ENCODE measurements at places on chromosomes 7 and 10.
A peak's percentile ranks its signal among the peaks of the same experiment; 100 is the strongest.

DNA sequence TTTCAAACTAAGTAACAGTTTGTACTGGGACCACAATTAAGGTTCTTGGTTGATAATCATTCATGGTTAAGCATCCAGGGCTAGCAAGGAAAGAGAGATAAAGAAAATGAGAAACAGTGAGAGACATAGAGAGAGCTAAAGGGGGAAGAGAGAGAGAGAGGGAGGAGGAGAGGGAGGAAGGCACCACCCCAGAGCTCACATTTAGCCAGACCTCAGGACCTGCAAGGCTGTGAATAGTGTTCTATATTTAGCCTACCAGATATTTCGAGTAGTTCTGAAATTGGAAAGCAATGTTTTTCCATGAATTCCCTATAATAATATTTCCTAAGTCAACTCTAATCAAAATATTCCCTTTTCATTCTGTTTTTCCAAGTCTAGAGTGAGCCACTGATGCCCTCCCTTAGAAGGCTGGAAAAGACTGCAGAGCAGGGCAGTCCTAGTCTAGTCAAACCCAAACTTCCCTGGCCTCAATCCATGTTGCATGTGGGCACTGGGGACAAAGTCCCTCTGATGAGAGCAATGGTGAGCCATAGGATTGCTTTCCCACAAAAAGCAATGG is 119.4 kb upstream of the INHBA start:
- DNase-seq, result no peak

- peak; percentile 8 for DNase-seq
These were observed 13.5 kb upstream of the MSRB2 start for GRCh38 chr10:23081891-23082290.

- DNase-seq, result no peak
These were observed 252.1 kb upstream of the TAC1 start for GRCh38 chr7:97479740-97480290.

DNA sequence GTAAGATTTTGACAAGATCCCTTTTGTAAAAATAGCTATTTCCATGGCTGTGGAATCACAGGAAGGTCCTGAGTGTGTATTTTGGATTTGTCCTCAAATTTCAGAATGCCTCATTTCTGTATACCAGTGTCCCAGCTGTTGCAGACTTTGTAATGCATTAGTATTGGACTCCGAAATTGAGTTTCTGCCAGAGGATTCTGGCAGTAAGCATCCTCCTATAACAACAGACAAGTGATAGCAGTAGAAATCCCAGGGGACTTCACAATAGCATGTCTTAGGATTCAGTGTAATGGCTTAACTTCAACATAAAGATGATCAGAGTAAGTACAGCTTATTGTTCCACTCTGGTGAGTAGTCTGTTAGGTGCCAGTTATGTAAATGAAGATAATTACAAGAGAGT is 104.6 kb downstream of the FOXP2 start:
- DNase-seq, result no peak

DNA sequence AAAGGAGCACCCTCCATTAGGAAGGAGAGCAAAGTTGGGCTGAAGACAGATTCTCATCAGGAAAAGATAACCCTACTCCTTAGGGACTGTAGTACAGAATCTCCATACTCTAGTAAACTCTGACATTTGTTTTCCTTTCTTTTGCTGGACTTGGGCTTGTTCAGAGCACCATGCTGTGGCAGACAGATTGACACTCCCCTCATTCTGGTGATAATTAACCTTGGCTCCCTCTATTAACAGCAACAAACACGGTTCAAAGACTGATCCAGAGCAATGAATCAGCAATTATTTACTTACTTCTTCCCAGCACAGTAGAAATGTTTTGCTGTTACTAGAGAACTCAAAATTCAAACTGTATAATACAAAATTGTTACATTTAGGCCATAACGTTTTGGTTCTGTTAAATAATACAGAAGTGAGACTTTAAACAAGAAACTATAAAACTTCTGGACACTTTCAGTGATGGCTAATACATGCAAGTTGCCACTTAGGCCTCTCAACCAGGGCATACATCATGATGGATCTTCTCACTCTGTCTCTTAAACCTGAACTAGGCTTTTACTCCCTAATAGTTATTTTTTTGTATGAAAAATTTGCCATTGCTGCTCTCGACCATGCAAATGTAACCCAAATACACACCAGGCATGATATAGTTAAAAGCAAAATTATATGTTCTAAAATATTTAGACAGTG is 639.0 kb downstream of the IPMK start:
- no peak for DNase-seq

- no peak for DNase-seq
These were observed 170.6 kb upstream of the LANCL2 start for GRCh38 chr7:55194522-55194921.

GRCh38 chr7:155262031-155262430 is 35.6 kb upstream of the INSIG1 start:
- DNase-seq, result no peak

DNA sequence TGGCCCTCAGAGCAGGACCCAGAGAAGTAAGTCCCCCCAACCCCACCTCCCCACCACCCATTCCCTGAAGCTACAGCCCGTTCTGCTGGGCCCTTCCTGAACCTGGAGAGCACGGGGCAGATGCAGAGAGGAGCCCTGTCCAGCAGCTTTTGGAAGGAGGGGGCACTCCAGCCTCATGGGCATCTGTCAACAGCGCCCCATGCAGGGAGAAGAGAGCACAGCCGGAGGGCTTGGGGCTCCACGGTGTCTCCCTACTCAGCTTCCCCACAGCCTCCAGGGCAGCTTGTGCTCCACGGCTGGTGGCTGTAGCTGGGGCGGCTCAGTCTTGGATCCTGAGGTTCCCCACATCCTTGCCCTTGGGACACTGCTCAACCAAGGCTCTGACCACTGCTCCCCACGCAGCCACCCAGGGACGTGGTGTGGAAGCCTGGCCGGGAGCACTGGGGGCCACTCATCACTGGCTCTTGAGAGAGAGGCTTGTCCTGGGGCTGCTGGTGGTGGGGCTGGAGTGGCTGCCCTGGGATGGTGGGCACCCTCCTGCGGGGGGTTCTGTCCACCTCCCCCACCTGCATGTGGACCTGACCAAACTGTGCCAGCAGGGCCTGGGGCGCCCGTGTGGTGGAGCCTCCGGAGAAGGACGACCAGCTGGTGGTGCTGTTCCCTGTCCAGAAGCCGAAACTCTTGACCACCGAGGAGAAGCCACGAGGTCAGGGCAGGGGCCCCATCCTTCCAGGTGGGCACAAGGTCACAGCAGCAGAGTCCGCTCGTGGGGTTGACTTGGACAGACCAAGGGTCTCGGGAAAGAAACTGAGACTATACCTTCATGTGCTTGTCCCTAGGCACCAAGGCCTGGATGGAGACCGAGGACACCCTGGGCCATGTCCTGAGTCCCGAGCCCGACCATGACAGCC is 4.5 kb downstream of the PRAP1 start:
- DNase-seq, result no peak

DNA sequence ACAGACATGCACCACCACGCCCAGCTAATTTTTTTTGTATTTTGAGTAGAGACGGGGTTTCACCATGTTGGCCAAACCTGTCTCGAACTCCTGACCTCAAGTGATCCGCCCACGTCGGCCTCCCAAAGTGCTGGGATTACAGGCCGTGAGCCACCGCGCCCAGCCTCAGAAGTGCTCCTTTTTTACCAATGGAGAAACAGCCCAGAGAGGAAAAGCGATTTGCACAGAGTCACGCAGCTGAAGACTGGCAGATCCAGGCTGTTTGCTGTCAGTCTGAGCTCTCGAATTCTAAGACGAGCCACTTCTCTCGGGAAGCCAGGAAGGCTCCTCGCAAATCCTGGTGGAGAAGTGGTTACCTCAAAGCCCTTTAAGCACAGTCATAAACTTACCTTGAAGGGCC is 57.4 kb upstream of the SDK1 start:
- no peak for DNase-seq

DNA sequence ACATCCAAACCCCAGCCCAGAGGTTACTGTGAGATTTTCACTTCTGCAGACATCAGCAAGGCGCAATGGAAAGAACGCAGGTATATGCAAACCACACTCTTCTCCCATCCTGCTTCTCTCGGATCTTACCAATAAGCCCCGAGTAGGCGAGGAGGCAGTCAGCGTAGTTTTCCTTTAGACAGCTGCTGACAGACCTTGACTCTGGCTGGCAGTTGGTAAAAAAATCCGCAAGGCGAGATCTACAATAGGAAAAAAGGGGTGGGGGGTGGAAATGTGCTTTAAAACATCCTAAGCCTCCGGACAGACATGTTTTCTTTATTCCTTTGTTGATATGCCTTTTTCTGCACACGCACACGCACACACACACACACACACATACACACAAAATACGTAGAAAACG is 176.5 kb downstream of the GFRA1 start:
- no peak for DNase-seq

DNA sequence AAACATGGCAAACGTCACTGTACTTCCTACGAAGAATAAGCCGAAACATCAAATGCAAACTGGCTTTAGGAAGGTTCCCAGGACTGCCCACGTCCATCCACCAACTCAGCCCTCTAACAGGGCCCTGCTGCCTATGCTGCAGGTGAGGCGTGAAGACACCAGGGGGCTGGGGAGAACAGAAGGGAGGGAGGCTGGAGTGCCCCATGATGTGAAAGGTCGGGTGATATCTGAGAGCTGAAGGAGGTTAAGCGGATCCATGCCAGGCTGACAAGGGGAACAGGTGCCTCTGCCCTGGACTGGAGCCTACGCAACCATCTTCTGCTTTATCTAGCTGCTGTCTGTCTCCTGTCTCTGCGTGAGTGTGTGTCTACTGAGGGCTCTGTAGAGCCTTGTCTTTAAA is 40.2 kb upstream of the ATP6V0A4 start:
- no peak for DNase-seq

DNA sequence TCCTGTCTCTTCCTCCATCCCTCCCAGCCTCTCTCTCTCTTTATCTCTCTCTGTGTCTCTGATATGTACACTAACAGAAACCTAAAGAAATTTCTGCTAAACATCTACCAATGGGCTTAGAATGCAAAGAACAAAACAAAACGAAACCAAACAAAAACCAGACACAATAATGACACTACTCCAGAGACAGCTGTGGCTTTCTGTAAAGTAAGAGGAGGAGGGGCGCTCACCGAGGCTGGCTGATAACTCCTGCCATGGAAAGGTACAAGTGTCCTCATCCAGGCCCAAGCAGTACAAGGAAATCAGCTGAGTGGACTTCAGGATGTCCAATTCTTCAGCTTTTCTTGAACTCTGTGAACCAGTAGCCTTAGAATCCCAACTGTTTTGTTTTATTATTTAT is 70.4 kb upstream of the FZD8 start:
- no peak for DNase-seq

GRCh38 chr10:521261-522250 is 167.9 kb downstream of the DIP2C start:
- no peak for DNase-seq

DNA sequence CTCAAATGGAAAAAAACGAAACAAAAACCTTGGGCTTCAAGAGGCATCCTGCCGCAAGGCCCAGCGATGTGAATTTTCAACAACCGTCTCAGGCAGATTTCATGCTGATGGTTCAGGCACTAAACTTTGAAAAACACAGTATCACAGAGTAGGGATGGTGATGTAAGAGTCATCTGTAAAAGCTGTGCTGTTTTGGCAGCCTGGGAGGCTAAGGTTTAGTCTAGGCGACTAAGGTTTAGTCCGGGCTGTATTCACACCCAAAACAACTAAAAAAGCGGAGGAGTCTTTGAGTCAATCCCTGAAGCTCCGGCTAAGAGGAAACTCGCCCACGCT is 420 bp upstream of the MINPP1 start:
- DNase-seq, result no peak

DNA sequence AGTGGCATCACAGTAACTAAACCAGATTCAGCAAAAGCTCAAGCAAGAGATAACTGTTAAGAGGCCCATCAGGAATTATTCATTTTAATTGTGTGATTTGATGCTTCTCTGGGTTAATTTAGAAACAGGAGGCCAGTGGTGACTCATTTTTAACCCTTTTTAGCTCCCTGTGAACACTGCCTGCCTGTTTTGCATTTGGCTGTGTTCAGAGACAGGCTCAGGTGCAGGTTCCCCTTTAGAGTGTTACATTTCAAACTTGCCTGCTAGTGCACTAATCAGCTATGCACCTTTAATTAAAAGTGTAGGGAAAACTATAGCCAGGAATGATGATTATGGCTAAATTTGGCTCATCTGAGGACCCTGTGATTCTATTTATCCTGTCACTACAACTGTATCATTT is 6.5 kb downstream of the STAMBPL1 start:
- DNase-seq, result no peak

- DNase-seq, result no peak
These were observed 49.2 kb downstream of the HERPUD2 start for GRCh38 chr7:35645691-35646090.

DNA sequence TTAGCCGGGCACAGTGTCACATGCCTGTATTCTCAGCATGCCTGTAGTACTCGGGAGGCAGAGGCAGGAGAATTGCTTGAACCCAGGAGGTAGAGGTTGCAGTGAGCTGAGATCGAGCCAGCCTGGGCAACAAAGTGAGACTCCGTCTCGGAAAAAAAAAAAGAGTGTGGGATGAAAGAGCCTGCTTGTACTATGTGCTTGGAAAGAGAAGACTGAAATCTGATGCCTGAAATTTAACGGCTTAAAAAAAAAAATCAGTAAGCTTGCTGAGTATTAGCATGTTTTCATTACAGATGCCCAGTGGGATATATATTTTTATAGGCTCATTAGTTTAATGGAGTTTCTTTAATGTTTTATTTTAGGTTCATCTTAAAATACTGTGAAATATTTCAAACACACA is 4.2 kb downstream of the NT5C2 start:
- no peak for DNase-seq
